ENCODE measurements at places on chromosomes 6 and 20. TPM values are rescaled to one million over a fixed set of nuclear protein-coding genes. Genes with fewer than 3 reads are reported as not detected.

Gene AGPAT4
- total RNA-seq, result 14.5 TPM

Gene STX7
- total RNA-seq, result 13.9 TPM

Gene KIAA0408
- total RNA-seq, result under 0.01 TPM

Gene SYNGAP1
- 2.6 TPM for total RNA-seq

Gene EBF4
- under 0.01 TPM for total RNA-seq

Gene MEI4
- total RNA-seq, result under 0.01 TPM

Gene ISM1
- 0.06 TPM for total RNA-seq

Gene HUS1B
- 0.65 TPM for total RNA-seq

Gene BTNL2
- total RNA-seq, result not detected

Gene DSP
- total RNA-seq, result 59.2 TPM

Gene MYBL2
- total RNA-seq, result 17.3 TPM

Gene TXLNB
- total RNA-seq, result 1.1 TPM

Gene SIRPD
- not detected for total RNA-seq

Measured in bladder microvascular endothelial cell (primary cell).